Stimulated activated CD8-positive, alpha-beta memory T cell treated with anti-CD3 and anti-CD28 coated beads, Interleukin-12 subunit alpha, Interleukin-12 subunit beta, amount 100 ng/mL, for 4 hours (primary cell): ENCODE measurements at places on chromosomes 4 and X.

DNA sequence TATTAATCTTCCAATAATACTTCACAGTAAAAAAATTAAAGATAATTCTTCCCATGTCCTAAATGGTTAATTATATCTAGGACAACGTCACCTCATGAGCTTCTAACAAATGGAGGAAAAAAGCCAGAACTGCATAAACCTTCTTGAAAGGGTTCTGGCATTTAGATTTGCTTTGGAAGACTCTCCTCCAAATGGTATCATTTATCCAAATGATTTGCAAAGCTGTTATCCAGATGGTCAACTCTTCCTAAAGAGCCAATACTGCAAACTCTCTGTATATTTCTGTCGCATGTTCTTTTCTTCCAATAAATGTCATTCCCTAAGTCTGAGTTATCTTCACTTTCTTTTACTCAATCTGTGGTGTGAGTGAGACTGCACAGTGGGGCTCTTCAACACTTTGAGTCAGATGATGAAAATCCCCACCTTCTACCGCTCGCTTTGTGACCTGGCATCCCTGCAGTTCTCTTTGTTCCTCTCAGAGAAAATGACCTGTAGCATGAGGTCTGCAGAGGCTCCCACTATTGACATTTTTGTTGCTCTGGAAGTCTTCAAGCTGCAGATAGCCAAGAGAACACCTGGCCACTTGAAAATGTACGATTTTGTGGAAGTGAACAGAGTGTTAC lies 52.9 kb downstream of the TMEM150C start:
- DNase-seq = no peak

GRCh38 chrX:69079268-69079667 lies 86.0 kb downstream of the PJA1 start:
- DNase-seq = no peak

DNA sequence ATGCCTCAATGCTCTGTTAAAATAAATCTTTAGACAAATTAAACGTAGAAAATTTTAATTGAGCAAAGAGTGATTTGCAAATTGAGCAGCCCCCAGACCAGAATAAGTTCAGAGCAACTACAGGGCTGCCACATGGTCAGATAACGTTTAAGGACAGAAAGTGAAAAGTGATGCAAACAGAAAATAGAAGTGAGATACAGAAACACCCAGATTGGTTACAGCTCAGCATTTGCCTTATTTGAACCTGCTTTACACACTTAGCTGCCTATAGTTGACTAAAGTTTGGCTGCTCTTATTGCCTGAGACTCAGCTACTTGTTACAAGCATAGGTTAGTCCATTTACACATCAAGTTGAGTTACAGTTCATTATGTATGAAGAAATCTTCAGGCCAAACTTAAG lies 1800.8 kb upstream of the PCDH10 start:
- no peak for DNase-seq

DNA sequence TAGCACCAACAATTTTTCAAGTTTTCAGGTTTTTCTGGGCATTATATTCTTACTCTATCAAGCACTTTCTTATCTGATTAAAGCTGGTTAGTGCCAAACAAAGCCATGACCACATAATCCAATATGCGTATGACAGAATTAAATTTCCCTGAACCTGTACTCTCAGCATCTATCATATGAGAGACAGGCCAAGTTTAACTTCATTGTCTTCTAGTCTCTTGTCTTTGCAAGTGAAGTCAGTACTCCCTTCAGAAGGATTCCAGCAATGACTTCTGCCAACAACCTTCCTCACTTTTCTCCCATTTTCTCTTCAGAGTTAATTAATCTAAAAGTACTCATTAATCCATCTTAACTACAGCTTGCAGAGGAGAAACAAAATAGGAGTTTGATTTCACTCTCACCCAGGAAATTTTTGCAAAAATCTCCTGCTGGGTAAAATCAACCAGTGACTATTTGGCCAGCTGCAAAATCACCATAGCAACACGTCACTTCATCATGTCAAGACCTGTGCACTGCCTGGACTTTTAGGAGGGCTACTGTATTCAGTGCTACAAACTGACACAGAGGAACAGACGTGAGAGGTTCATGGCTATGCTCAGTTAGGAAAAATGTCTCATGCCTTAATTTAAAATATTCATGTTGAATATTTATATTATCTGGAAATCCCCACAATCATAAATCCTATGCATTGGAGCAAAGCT lies 208.4 kb downstream of the ANTXR2 start:
- DNase-seq = no peak

GRCh38 chr4:21209860-21210259 lies 509.6 kb downstream of the PACRGL start:
- no peak for DNase-seq

DNA sequence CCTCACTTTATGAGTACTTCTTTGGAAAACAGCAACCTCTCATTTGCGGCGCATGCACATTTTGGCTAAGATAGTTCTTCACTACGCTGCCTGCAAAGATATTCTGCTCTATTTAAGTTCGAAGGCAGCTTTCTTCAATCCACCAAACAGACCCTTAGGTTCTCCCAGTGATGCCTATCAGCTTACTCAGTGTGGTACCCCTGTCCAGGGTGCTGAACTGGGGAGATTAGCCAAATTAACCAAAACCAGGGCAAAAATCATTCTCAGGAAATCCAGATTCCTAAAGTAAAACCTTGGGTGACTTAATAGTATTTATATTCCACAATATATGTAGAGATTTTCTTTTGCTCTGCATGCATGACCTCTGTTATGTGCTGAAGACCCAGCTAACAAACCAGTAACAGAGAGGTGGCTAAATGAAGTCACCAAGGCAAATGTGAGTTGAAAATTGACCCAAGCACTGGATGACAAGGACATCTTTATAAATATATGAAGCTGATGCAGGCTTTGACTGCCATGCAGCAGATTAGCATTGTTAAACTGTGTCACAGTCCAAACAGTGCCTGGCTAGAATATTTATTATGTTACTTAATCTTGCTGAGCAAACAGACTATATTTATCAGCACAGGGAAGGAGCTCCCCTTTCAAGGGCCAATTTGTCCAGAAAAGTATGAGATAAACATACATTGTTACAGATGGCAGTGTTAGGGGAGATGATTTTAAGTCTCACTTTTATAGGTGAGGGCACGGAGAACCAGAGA lies 418.2 kb downstream of the STIM2 start:
- DNase-seq = no peak

- DNase-seq = no peak
Measured at GRCh38 chrX:112849016-112849415, 8.4 kb upstream of the AMOT start.

DNA sequence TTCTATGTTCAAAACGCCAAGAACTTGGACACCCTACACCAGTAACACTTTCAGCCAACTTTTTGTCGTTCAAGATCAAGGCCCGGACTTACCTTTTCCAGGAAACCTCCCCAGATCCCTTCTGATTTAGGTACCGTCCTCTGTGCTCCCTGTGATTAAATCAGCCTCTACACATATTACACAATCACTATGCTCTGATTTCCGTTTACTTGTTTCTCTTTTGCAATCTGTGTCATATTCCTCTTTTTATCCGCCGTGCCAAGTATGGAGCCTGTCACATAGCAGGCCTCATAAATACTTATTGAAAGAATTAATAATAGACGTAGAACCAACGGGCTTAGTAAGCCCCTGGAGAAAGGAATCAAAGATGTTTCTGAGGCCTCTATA lies 722 bp upstream of the TMEM33 start:
- no peak for DNase-seq

GRCh38 chr4:168152837-168153500 lies 60.6 kb downstream of the ANXA10 start:
- DNase-seq = no peak

DNA sequence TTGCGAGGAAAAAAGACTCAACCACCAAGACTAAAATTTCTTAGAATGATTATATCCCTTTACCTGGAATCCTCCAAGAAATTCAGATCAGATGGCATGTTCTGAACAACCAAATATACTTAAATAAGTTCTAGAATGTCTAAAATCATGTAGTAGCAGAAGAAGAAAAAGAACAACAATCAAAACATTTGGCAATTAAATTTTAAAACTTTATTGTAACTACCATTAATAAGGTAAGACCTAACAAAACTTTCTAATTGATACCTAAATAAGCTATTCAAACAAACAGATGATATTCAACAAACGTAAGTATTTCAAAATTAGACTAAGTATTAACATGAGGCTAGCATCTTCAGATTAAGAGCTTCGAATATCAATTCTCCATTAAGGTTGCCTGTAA lies 4.3 kb downstream of the THOC2 start:
- DNase-seq = no peak

DNA sequence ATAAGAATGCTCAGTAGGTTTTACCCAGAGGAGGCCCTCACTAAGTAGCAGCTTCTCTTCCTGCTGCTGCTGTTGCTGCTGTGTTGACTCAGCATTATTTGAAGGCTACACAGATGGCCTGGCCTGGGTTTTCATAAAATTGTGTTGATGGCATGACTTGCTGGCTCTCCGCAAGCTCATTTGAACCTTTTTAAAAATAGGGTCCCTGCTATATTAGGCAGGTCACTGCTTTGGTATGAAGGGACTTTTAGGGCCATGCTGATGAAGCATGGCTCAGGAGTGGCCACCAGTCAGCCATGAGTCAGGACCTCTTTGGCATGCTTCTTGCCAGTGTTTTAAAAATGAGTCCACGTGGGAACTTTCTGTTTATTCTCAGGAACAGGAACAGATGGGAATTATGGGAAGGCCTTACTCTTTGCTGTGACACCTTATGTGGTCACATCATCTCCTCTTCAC lies 128.7 kb downstream of the MID1IP1 start:
- DNase-seq = no peak

GRCh38 chr4:100060765-100061416 lies 110.8 kb upstream of the H2AZ1 start:
- DNase-seq = no peak

DNA sequence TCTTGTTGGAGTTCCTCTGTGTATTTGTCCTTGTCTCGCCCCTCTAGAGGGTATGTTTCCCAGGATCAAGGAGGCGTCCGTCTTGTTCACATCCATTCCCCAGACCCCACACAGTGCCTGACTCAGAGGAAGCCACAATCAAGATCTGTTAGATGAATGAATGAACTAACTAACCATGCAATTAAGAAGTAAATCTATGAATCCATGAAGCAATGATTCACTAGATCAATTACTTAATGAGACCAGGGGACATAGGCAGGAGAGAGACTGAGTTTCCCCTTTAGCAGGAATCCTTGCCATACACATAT lies 11.9 kb downstream of the BLOC1S4 start:
- no peak for DNase-seq

DNA sequence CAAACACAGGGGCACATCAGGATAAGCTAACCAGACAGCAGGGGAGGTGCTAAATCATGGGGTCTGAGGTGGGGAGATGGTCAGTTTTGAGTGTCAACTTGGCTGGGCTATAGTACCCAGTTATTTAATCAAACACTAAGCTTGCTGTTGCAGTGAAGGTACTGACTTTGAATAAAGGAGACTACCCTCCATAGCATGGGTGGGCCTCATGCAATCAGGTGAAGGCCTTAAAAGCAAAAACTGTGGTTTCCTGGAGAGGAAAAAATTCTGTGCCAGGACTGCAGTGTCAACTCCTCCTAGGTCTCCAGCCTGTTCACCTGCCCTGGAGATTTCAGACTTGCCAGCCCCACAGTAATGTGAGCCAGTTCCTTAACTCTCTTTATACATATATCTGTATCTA lies 12.6 kb upstream of the HSFX2 start:
- DNase-seq = no peak

- DNase-seq = no peak
Measured at GRCh38 chr4:44701037-44701436, 22.8 kb downstream of the GUF1 start.

- no peak for DNase-seq
Measured at GRCh38 chrX:65903750-65904149, 136.1 kb downstream of the VSIG4 start.

DNA sequence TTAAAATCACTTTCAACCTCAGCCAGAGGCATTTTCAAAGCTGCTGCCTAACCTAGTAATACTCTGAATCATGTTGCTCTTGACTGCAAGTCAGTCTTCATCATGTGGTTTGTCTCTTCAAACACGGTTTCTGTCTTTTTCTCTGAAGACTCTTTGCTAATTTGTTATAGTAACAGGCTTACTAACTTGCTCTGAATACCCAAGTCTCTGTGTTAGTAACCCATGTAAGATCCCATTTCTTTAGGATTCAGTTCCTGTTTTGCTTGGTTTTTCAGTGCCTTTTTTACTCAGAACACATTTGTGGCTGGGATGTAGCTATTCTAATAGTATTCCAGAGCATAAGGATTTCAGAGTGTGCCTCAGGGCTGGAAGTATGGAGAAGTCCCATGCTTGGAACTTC lies 1450.6 kb upstream of the IGFBP7 start:
- no peak for DNase-seq

DNA sequence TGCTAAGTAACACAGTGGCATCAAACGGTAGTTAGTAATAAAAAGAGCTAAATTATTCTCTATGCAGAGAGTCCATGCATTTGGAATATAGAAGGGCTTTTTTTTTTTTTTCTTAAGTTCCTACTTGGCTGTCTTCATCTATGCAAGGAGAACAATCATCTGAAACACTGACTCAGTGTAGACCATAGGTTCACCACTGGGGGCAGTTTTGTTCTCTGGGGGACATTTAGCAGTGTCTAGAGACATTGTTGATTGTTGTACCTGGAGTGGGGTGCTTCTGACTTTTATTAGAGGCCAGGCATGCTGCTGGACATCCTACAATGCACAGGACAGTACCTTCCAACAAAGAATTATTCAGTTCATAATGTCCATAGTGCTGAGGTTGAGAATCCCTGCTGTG lies 41.2 kb downstream of the TMA16 start:
- no peak for DNase-seq

DNA sequence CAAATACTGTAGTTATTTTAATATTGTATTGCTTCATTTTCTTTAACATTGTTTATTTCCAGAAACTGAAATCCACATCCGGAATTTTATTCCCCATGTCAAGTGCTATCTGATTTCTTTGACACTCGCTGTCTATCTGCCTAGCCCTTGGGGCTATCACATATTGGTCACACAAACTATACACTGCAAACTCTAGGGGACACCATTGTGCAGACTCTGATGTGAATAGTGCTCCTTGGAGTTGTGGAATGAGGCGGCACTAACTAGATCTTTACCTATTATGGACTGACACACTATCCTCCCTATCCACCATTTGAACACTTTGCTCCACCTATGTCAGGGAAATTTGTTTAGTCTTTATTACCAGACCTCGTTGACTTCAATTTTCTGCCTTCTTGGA lies 534.5 kb downstream of the GLUD2 start:
- DNase-seq = no peak

GRCh38 chr4:185235843-185236503 lies 26.6 kb downstream of the SNX25 start:
- no peak for DNase-seq

GRCh38 chr4:152806501-152807125 lies 26.9 kb downstream of the ARFIP1 start:
- no peak for DNase-seq

GRCh38 chr4:93317057-93317456 lies 511.5 kb upstream of the ATOH1 start:
- no peak for DNase-seq
